WERI-Rb-1 (cell line): ENCODE measurements at places on chromosomes 6 and 20.

DNA sequence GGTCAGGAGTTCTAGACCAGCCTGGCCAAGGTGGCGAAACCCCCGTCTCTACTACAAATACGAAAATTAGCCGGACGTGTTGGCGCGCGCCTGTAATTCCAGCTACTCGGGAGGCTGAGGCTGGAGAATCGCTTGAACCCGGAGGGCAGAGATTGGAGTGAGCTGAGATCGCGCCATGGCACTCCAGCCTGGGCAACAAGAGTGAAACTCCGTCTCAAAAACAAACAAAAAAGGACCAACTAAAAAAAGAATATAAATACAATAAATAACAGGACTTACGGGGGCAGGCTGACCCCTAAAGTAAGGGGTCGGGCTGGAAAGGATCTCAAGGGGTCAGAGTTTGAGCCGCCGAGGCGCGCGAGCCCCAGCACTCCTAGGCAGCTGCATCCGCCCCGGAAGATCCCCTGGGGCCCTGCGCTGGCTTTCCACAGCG is 509 bp upstream of the TPD52L2 start:
- DNase-seq = no peak

- DNase-seq = no peak
Observed at GRCh38 chr6:73586416-73586974, 65.7 kb upstream of the EEF1A1 start.

DNA sequence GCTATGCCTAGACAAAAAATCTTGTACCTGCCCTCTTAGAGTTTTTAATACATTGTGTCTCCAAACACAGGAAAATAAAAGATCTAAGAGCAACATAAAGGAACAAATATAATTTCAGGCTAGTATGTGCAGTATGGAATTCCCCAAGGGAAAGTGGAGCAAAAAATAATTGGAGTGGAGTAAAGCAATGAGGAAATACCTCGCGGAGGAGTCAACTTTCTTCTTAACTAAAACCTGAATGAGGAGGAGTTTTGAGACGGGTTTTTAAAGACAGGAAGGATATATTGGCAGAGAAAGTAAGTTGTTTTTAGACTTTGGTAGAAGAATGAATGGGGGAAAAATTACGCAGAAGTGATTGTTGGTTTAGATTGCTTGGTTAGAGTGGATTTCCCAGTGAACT is 14.0 kb downstream of the HIVEP1 start:
- no peak for DNase-seq

GRCh38 chr6:88848870-88849269 is 114.5 kb downstream of the RNGTT start:
- DNase-seq = no peak

DNA sequence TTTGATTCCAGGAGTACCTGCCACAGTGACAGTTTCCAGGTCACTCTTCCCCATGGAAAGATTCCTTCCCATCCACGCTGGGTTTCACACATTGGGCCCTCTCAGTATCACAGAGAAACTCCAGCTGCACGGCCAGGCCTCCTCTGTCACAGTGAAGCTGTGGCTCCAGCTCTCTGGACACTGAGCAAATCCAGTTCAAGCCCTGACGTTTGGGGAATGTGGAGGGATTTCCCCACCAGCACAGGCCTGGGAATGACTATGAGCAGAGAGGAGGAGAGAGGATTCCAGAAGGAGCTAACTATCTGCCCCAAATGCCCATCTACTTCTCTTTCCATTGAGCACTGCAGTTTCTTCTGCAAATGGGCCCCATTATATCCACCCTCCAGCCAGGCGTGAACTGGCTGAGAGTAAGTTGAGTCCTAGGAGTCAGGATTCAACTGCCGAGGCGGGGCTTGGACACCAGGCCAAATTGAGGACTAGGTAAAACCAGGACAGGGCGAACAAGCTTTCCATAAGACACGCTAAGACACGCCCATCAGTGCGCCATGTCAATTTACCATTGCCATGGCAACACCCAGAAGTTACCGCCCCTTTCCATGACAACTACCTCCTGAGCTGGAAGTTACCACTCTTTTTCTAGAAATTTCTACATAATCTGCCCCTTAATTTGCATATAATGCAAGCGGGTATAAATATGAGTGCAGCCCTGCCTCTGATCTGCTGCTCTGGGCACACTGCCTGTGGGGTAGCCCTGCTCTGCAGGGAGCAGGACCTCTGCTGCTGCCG is 9.2 kb upstream of the BNIP5 start:
- DNase-seq = no peak

DNA sequence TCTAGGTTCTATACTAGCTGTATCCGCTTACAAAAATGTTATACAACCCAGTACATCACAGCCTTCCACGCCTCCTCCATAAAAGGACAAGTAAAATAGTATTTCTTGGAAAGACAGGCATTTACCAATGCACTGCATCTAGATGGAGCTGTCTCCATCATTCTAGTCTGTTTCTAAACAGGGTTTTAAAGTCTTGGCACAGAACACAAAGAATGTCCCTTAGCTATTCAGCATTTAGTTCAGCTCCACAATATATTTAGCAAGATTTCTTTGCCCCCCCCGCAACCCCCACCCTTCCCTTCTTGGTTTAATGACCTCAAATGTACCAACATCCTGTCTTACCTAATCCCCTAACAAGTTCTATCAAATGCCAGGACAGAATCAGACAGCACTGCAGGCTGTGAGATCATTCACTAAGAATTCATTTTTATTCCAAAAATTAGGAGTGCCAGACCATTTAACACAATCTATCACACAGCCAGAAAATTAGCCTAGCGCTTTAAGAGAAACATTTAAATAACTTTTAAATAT is 198.6 kb downstream of the BACH2 start:
- no peak for DNase-seq

GRCh38 chr20:32556312-32557184 is 28.6 kb downstream of the NOL4L start:
- no peak for DNase-seq

- no peak for DNase-seq
Observed at GRCh38 chr6:155881826-155882526, 426.3 kb upstream of the NOX3 start.

DNA sequence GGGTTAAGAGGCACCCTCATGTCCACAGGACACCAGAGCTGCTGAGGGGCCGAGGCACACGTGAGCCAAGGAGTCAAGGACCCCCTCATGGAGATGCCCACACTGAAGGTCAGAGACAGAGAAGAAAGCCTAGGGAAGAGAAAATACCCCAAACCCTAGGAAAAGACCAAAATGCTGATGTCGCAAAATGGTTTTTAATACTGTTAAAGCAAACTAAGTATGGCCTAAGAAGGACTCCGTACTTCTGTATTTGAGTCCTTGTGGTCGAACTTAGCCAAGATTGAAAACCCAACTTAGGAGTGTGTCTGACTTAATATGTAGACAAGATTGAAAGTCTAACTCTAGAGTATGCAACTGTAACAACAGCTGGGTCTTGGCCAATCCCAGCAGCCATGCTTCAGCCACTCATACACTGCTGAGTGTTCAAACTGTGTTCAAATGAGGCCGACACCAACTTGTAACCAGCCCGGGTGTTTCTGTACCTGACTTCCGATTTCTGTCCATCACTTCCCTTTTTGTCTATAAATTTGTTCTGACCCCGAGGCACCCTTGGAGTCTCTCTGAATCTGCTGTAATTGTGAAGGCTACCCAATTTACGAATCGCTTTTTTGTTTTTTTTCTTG is 92.6 kb upstream of the AGPAT4 start:
- DNase-seq = no peak

- no peak for DNase-seq
Observed at GRCh38 chr6:156109713-156110112, 654.1 kb upstream of the NOX3 start.

GRCh38 chr20:62190639-62191411 is 8.0 kb downstream of the MTG2 start:
- no peak for DNase-seq
